ENCODE measurements at places on chromosomes 7 and 10.

- DNase-seq: peak; percentile 14
Measured at GRCh38 chr7:106737202-106737562, 76.2 kb upstream of the CCDC71L start.

DNA sequence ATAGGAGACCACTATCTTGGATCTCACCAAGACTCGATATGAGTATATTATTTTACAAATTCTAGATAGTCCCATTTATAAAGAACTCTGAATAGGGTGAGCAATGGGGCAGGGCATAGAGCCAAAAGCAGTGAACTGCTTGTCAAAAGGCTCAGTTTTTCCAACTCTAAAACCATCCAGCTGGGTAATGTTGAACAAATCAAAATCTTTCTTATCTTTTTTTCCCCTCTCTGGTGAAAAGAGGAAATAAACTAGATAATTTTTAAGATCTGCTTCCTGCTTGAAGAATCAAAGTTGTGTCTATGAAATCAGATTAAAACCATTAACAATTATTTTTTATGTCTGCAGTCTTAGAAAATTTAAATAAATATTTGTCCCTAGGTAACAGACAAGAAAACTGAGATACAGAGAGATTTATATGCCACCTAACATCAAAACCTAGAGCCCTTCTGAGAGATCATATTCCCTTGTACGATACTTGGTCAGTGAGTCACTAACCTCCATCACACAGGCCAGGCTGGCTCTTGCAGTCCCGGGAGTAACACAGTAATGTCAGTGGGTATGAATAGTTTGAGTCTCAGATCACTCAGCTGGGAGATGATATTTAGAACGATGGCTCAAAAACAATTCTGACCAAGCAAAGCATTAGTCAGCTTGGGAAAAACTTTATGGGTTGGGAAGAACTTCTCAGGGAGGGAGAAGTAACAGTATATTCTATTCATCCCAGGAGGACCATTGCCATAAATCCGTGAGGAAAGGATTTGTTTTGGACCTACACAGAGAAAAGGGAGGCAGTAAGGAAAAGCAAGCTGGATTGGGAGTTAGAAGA, 178.8 kb downstream of the REEP3 start:
- no peak for DNase-seq

GRCh38 chr10:132420981-132421846, 24.2 kb downstream of the PWWP2B start:
- DNase-seq: no peak

GRCh38 chr7:5831196-5831595, 49.4 kb upstream of the OCM start:
- DNase-seq: peak; percentile 57

- no peak for DNase-seq
Measured at GRCh38 chr7:28480595-28480994, 68.3 kb downstream of the CREB5 start.

DNA sequence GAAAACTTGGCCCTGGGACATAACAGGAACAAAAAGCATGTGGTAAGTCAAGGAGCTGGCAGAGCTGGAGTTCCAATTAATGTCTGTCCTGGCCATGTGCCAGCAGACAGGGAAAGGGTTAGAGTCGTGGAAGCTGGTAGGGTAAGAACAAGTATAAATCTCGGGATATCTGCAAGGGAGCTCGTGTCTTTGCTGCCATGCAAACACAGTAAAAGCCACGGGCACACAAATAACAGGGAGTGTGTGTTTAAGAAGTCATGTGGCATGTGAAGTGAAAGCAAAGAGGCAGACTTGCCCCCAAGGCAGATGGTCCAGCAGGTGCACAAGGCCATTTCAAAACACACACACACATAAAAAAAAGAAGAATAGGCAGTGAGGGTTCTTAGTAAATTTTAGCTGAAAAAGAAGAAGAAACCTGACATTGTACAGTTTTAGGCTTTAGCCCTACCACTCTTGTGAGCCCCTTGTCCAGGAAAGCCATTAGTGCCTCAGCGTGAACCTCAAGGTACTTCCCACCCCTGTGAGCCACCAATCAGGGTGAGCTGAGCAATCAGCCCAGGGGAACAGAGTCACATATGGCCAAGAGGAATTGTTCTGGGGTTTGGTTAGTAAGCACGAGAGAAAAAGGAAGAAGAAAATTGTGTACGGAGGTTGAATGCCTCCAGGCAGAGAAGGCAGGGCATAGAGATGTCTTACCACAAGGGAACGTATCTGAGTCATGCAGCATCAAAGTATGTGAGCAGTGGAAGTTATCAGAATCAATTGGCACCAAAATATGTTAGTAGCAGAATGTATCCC, 32.8 kb upstream of the ARHGAP12 start:
- no peak for DNase-seq

DNA sequence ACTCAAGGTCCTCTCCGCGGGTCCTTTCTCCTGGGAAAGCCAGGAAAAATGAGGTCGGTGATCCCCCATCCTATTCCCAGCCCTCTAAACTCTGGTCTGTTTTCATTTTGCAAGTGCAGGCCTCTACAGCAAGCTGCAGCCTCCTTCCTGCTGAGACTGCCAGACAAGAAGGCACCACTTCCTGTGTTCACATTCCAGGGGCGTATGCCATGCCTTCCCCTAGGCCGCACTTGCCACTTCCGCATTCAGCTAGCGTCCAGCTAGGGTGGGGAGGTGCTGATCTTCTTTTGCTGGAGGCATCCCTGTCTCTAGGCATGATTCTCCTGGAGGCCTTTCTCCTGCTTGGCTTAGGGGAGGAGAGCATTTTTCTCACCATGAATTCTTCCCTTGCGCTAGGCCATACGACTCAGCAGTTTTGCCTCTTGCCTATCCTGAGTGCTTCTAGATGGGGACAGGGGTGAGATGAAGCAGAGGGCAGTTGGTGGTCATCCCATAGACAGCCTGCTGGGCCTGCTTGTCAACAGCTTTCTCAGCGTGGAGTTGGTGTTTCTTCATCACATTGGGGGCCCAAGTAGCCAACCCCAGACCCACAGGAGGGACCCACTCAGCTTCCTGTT, 328.9 kb downstream of the RPS24 start:
- DNase-seq: no peak

DNA sequence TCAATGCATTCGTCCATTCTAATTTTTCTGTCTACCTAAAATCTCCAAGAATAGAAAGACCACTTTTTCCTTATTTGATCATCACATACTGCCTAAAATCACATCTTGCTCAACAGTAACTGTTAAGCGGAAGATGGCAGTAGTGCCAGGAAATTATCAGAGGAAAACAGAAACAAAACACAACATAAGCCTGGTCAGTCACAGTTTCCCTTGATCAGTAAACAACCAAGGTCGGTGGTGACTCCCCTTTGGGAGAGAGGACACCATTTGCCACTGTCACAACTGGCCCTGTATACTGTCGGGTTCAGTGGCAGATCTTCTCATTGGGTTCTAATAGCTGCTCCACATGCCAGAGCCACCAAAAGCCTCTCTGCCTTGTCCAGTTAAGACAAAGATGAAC, 106.6 kb downstream of the PLXNA4 start:
- DNase-seq: no peak

DNA sequence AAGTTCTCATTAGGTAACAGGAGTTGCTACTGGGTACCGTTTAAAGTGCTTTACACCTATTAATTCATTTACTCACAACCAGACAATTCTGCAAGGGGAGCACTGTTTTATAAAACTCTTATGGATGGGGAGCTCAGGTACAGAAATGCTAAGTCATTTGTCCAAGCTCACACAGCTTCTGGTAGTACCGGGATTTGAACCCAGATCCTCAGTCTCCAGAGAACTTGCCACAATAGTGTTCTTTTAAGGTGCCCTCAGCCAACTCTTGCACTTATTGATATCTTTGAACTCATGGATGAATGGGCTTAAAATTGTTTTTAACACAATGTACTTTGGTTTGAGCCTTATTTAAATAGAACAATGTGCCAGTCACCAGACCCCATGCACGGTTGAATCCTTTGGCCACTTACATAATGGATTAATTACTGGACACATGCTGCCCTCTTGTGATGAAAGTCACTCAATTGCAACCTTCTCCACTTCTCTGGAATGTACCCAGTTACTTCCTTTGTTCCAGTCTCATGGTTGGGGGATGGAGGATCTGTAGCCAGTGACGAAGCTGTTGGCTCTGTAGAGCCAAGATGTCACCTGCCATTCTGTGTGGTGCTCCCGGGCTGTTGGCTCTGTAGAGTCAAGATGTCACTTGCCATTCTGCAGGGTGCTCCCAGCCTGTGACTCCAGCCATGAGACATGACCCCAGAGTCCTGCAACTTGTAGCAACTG, 65.6 kb downstream of the NOD1 start:
- peak; percentile 85 for DNase-seq

DNA sequence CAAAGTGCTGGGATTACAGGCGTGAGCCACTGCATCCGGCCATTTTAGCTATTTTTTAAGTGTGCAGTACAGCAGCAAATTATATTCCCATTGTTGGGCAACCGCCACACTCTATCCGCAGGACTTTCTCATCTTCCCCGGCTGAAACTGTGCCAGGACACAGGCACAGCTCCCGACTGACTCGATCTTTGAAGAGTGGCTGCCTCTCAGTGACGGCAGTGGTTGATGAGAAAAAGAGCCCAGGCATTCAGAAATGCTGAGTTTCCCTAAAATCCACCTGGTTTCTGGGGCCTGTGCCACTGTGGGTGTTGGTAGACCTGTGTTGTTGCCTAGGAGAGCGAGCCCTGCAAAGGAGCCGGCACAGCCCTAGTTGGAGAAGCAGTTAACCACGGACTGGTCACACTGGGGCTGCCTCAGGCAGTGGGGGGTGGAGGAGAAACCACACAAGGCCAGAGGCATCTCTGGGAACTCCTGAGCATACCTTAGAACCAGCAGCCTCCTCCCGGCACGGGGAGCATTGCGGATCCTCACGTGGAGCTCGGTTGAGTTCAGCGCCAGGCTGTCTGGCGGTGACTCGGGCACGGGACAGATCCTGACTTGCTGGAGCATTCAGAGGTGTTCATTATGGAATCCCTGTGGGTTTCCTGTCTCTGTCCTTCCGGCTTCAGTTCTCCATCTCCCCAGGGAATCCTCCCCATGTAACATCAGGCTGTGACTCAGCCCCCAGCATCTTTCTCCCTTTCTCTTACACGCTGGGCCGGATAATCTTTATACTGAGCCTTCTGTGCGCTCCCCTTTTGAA, 16.2 kb downstream of the PFKFB3 start:
- no peak for DNase-seq

DNA sequence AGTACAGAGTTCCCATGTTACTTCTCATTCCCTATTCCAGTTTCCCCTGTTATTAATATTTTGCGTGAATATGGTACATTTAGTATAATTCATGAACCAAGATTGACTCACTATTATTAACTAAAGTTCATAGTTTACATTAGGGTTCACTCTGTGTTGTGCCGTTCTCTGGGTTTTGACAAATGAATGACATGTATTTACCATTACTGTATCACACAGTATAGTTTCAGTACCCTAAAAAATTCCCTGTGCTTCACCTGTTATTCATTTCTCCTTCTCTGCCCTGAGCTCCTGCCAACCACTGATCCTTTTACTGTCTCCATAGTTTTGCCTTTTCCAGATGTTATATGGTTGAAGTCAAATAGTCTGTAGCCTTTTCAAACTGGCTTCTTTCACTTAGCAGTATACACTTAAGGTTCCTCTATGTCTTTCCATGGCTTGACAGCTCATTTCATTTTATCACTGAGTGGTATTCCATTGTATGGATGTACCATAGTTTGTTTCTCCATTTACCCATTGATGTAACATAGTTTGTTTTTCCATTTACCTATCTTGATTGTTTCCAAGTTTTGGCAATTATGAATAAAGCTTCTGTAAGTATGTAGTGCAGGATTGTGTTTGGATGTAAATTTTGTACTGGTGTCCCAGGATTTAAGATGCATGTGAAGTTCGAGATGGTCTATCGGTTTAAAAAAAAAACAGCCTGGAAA, 58.8 kb downstream of the CDK14 start:
- no peak for DNase-seq

GRCh38 chr10:113322843-113323242, 230.0 kb upstream of the HABP2 start:
- no peak for DNase-seq

- no peak for DNase-seq
Measured at GRCh38 chr10:4024516-4025245, 239.7 kb upstream of the KLF6 start.

GRCh38 chr7:120114626-120115025, 158.3 kb upstream of the KCND2 start:
- DNase-seq: no peak

DNA sequence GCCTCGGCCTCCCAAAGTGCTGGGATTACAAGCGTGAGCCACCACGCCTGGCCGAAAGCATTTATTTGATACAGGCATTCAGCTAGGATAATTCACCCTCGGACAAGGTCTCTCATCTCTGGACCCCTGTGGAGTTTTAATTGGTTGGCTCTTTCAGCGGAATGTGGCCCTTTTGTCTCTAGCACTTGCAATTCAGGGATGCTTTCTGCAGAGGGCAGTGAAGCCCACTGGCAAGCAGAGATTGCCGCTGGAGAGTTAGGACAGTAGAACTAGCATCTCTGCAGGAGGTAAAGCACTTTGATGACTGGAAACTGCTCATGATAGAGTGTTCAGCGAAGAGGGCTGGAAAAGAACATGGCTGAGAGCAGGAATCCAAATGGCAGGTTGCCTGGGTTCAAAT, 62.0 kb downstream of the SUFU start:
- DNase-seq: peak; percentile 97

DNA sequence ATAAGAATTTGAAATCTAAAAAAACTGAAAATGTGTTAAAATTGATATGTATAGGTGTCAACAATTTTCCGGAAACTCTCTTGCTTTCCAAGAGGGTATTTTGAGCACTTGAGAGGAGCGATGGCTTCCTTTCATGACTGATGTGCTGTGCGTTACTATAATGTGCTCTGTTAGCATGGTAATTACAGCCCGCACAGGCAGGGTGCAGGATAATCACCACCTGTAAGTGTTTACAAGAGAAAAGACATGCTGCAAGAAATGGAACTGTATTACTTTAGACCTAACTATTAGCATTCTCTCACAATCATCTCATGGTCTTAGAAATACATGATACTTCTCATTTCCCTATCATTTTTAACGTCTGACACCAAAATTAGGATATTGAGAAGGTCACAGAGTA, 92.4 kb upstream of the ADARB2 start:
- no peak for DNase-seq

- DNase-seq: no peak
Measured at GRCh38 chr10:4285121-4285520, 500.1 kb upstream of the KLF6 start.

DNA sequence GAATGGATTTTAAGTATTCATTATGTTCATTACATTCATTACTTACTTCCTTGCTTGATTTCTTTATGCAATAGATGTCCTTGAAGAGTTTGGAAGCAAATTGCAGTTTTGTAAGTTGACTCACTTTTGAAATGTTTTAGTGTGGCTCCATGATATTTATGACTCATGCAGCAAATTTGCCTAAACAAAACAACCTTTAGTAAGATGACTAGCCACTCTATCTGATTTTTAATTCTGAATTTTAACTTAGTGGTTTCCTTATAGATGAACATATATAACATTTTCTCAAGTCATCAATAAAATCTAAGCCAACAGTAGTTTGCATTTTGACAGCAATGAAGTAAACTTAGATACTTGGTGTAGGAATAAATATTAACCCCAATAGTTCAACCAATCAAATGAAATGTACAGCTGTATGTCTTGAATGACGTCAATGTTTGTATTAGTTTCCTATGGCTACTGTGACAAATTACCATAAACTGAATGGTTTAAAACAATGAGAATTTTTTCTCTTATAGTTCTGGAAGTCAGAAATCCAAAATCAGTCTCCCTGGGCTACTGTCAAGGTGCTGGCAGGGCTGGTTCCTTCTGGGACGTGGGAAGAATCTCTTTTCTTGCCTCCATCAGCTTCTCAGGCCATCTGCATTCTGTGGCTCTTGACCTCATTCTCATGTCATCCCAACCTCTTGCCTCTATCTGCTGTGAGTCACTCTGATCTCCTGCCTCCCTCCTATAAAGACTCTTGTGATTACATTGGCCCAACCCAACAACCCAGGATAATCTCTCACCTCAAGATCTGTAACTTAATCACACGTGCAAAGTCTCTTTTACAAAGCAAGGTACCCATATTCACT, 73.4 kb downstream of the AHR start:
- DNase-seq: no peak
